Astrocyte of the spinal cord (primary cell): ENCODE measurements at places on chromosomes 6 and 20.
A peak's percentile ranks its signal among the peaks of the same experiment; 100 is the strongest.

- DNase-seq, result no peak
These were observed 3.5 kb upstream of the DDR1 start for GRCh38 chr6:30880698-30881252.

DNA sequence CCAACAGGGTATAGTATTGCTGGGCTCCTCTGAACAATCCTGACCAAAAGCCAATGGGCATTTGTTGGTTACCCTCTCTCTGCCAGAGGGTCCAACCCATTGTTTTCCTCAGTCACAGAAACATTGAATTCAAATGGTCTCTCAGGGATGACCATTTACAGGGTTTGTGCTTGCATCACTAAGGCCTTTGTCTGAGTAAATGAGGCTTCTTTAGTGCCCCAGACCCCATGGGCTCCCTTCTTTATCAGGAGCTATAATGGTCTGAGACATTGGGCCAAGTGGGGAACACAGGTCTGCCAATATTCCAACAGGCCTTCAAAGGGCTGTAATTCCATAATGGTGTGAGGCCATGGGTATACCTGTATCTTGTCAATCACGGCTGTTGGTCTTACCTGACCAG, 27.1 kb downstream of the GSTA2 start:
- DNase-seq, result no peak

- DNase-seq, result peak; percentile 96
These were observed 10.9 kb upstream of the LPIN3 start for GRCh38 chr20:41329435-41330342.

DNA sequence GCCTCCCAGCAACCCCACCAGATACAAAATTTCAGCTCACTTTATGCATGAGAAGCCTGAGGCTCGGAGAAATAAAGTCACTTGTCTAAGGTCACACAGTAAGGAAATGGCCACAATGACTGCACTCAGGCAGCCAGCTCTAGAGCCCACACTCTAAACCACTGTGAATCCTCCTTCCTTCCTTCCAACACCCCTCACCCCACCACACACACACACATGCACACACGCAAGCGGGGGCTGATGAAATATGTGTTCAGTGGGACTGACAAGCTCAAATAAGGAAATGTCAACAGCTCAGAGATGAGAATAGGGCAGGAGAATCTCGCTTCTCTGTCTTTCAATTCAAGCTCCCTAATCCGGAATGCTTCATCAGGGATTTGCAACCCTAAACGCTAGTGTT, 6.0 kb upstream of the BPIFA1 start:
- DNase-seq, result no peak

- DNase-seq, result no peak
These were observed 402.8 kb downstream of the PKHD1 start for GRCh38 chr6:51684603-51685002.

- DNase-seq, result no peak
These were observed 72.2 kb downstream of the RPP40 start for GRCh38 chr6:4931530-4932227.

- peak; percentile 86 for DNase-seq
These were observed 80.0 kb upstream of the EYA2 start for GRCh38 chr20:46814366-46815232.

DNA sequence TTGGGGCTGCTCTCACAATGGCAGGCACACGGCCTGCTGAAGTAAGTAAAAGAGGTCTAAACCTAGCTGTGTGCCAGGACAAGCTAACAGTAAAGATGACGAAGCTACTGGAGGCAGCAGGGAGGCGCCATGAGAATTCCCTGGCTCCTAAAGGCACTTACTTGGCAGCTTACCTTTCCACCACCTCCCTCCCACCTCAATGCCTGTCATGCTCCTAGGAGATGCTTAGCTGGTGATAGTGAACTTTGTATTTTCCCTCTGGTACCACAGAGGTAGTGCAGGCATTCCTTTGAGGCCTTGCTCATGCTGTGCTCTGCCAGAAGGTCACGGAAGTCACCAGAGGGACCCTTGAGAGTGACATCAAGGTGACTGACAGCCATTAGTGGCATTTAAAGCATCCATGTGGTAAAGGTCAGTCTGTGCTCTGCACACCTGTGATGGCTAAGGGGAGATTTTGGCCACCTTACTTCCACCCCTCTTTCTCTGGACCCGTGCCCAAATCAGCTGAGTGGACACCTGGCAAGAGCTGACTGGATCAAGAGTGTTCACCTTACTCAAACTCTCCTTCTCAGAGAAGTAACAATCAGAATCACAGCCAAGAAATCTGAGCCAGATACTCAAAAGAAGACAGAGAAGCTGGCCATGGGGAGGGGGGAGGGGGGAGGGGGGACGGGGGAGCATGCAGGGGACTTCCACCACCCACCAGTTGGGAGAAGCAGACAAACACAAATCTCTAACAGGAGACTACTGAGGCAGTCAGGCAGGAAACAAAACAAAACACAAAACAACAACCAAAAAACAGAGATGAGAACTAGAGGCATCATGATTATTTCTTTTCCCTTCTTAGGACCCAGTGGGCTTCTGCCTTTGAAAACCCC, 2.9 kb downstream of the FKBP1A start:
- DNase-seq, result no peak

DNA sequence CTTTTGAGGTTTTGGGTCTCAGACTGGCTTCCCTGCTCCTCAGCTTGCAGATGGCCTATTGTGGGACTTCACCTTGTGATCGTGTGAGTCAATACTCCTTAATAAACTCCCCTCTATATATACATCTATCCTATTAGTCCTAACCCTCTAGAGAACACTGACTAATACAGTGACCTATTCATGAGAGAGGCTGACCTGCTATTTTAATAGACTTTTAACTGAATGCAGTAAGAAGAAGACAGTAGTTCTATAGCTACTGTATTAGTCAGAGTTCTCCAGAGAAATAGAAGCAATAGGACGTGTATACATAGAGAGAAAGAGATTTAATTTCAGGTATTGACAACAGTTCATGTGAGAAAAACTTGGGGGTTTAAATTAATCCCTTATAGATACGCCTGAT, 53.3 kb upstream of the SMLR1 start:
- no peak for DNase-seq

- no peak for DNase-seq
These were observed 35.1 kb upstream of the RSPO3 start for GRCh38 chr6:127083231-127083962.

DNA sequence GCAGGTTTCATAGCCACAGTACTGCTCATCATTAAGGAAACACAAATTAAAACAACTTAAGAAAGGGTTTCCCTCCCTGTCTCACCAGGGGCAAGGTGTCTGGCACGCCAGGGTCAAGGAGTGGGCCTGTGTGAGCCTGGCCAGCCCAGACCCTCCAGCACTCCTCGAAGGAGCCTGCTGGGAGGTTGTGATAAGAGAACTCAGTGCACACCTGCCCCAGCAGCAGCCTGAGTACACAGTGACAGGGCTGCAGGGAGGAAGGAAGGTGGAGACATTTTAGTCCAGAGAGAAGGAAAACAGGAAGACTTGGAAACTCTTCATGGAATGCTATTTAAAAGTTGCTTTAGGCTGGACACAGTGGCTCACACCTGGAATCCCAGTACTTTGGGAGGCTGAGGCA, 14.1 kb downstream of the NINL start:
- no peak for DNase-seq

DNA sequence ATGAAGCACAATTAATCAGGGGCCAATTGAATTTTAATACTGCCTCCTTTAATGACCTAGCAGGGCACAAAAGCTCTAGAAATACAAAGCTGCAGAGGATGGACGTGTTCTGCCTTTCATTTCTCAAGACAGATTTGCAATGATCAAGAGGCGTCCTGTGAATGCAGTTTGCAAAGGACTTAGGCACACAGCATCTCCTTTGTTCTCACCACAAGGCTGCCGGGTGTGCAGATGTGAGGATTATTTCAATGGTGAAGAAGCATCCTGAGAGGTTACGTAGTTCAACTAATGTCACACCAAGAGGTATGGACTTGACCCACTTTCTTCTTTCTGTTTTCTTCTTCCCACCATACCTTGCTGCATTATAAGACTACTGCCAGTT, 42.9 kb upstream of the SPTLC3 start:
- DNase-seq, result no peak

DNA sequence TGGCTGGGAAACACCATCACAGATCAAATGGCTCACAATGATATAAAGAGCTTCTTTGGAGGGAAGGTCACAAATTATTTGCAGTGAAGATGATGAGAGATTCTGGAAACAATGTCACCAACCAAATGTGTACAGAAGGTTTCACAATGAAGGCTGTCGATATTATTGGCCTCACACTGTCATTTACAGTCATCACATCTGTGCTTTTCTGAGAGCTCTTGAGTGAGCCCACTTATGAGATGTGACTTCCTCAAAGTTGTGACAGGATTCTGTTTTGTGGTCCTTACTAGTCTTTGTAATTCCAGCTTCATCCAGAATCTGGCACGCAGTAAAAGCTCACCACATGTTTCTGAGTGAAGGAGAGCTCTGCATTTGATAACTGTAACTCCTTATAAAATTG, 133.6 kb downstream of the LMBRD1 start:
- DNase-seq, result no peak
